ENCODE measurements at places on chromosomes 5 and 9.

DNA sequence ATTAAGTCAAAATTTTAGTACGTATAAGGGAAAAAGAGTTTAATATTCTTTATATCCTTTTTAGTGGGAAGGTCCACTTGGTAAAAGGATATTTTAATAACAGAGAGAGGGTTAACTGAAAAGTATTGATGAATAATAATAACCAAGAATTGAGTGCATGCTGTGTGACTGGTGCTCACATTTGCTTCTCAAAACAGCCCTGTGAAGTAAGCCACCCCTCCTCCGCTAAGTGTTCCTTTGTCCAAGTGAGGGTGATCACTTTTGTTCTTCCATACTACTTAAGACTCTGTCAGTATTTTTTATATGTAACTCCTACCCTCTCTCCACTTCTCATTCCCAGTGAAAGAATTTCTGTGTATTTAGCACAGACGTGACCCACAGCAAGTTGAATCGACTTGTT lies 51.5 kb downstream of the SLC44A1 start:
- DNase-seq: no peak

DNA sequence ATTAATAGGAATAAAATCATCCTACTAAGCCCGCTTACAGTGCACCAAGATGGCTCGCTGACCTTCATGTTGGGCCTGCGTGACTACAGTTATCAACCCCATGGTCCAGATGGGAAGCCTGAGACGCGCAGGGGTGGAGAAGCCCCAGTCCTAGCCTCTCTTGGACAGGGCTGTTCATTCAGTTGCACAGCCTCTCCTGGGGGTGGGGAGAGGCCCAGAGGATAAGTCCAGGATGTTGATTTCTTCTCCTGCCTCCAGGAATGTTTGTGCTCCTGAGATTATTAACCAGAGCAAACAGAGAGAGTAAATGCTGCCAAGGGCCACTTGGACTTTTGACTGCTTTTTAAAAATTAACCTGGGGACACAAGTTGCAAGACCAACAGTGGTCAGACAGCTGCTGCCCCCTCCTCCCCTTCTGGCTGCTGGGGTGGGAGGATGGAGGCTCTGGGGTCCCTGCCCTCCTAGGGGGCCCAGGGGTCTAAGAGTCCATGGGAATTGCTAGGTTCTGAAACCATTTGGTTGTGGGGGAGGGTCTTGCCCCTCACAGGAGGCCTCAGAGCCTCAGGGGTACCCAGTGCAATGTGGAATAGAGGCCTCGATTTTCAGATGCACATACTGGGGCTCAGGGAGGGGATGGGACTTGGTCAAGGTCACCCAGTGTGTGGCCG lies 2.8 kb upstream of the AMBP start:
- DNase-seq: no peak

DNA sequence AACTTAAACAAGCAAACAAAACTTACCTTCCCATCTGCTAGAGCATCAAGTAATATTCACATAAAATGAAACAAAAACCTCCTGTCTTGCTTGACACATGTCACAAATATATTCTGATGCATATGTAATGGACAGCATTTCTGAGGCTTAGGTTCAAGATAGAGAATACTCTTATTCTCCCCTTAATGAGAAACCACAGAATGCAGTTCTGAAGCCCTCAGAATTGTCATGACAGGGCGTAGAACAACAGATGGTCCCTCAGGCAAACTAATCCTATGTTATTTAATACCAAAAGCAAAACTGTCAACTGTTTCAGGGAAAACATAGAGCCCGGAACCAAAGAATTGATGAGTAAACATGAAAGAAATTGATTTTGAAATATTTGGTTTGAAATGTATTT lies 229.9 kb upstream of the RIOK2 start:
- DNase-seq: no peak

DNA sequence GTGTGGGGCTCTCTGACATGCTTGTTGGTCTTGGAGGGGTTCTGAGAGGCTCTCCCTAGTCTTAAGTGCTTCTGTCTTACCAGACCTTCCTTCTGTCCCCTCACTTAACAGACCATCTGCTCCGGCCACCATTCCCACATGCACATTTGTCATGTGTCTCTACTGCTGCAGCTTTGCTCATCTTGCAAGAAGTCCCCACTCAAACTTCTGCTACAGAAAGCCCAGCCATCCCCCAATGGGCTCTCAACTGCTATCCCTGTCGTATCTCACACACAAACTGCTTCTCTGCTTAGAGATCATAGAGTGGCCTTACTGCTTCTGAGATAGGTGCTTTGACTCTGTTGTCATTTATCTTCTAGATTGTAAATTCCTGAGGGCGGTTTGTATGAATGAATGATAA lies 69.4 kb downstream of the NUP214 start:
- no peak for DNase-seq

DNA sequence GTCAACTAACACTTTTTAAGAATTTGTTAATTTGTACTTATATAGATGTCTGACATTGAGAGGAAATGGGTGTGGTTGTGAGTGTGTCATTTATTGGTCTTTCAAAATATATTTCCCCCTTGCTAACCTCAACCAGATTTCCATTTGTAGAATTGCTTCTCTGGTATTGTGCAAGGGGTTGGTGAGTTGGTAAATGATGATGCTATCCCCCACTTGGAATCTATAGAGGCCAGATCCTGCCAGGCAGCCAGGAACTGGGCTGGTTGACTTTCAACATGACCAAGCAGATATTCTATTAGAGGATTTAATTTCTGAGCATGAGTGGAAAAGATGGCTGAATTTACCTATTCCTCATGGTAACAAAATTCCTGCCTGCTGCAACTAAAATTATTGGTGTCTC lies 306.6 kb upstream of the KIF2A start:
- no peak for DNase-seq

DNA sequence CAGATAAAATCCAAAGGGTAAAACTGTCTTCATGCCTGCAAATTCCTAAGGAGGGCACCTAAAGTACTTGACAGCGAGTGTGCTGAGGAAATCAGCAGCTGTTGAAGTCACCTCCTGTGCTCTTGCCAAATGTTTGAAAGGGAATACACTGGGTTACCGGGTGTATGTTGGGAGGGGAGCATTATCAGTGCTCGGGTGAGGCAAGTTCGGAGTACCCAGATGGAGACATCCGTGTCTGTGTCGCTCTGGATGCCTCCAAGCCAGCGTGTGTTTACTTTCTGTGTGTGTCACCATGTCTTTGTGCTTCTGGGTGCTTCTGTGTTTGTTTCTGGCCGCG lies 727 bp upstream of the ADRB2 start:
- no peak for DNase-seq

DNA sequence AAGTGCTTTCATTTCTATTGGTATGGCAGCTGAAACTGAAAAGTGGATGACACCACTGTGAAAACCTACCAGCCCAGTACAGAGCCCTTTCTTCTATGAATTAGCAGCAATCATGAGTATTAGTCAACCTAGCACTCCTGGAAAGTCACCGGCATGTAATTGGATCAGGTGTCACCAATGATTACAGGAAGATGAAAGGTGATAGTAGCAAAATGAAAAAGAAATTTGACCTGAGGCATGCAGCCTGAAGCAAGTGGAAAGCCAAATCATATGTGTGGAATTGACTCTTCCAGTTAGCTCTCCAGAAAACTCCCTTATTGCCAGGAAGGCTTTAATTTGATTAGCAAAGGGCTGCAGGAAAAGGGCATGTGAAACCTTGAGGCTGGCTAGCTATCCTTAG lies 81.2 kb upstream of the NAA35 start:
- DNase-seq: no peak
